ENCODE measurements at places on chromosomes 16 and 17.

GRCh38 chr17:42348104-42348503 is 40.1 kb downstream of the STAT3 start:
- no peak for DNase-seq

- peak; percentile 62 for DNase-seq
Measured at GRCh38 chr17:1055751-1056645, 59.1 kb downstream of the TIMM22 start.

- DNase-seq, result no peak
Measured at GRCh38 chr16:79163691-79164387, 436.7 kb downstream of the MAF start.

- peak; percentile 58 for DNase-seq
Measured at GRCh38 chr16:23863511-23864422, 28.0 kb downstream of the PRKCB start.

DNA sequence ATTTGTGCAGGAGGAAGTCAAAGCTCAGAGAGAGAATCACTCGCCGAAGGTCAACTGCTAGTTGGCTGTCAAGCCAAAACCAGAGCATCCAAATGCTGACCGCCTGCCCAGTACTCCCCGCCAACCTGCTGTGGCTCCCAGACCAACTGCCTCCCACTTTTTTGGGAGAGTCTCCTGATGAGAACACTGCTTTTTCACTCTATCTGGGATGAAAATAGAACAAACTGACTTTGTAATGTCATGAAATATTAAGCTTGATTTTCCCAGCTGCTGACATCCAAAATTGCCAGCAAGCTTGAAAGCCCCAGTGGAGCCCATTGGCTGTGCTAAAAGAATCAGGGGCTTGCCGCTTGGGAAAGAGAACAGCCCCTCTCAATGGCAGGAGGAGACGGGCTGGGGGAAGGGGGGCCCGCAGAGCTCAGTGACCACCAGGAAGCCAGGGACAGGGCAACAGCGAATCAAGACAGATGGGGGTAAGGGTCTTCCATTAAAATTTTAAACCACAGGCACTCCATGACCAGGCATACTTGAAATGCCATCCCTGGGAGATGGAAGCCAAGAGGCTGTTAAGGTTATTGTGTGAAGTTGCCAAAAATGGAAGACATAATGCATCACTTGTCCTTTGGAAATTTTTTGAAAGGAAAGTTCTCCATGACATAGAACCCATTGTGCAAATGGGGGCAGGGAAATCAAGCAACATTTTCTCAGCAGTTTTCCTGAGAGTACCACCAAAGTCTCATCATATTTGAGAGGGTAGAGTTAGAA is 125.7 kb upstream of the CDH5 start:
- no peak for DNase-seq

DNA sequence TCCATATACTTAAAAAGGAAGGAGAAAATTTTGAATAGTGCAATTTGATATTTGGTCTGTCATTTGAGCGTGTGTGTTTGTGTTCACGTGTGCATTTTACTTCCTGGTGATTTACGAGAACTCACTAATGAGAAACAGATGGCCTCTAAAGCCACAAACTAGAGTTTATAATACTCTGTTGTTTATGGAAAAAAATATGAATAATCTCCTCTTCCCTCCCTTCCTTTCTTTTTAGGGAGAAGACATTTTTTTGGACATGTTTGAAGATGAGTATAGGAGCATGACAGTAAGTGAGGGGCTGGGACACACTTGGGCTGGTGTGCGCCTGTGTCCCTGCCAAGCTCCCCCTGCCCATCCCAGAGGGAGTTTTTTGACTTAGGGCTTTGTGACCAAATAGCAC is 102.7 kb downstream of the CLEC16A start:
- no peak for DNase-seq

DNA sequence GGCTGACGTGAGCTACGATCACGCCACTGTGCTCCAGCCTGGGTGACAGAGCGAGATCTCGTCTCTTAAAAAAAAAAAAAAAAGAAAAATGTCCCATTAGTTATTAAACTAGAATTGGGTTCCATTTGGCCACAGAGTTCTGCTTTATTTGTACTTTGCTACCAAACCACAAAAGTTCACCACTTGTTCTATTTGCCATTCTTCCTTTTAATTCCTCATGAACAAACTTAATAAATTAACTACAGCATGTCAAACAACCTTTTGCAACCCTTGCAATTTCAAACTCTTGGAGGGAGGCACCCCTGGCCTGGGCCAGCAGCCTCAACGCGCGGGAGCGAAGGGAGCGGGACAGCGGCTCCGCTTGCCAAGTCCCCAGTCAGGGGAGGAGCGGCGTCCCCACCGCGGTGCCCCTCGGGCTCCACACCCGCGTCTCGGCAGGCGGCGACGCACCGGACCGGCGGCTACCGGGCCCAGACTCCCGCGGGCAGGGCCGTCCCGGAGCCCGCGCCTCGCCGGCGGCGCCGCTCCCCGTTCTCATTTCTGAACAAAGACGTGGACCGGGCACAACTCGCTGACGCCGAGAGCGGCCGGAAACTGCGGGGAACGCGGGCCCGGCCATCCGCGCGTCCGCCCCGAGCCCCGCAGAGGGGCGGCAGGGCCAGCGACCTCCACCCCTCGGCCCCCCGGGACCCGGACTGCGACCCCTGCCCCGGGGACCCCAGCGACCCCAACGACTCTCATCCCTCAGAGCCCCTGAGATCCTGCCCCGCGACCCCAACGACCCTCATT is 775 bp downstream of the CYTH1 start:
- peak; percentile 60 for DNase-seq

DNA sequence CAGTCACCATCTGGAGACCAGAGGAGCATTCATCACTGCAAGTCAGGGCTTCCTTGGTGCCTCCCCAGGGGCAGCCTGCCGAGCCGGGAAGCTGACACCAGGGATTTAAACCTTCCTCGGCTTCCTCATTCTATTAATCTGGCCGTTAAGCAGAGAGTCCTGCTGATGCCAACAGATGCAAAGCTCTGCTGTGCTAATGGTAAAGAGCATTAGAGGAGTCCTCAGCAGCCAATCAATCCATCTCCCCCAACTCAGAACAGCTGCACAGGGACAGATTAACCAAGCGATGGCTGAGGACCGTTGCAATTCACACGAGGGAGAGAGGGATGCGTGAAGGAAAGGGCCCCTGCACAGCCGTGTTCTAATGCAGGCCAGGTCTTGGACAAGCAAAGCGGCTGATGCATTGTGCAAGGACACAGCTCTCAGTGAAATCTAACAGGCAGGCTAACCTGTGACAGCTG is 116.6 kb downstream of the XYLT1 start:
- no peak for DNase-seq

GRCh38 chr16:10876315-10876714 is 687 bp upstream of the CIITA start:
- no peak for DNase-seq

GRCh38 chr17:40349895-40350688 is 14.4 kb downstream of the GJD3 start:
- DNase-seq, result no peak

DNA sequence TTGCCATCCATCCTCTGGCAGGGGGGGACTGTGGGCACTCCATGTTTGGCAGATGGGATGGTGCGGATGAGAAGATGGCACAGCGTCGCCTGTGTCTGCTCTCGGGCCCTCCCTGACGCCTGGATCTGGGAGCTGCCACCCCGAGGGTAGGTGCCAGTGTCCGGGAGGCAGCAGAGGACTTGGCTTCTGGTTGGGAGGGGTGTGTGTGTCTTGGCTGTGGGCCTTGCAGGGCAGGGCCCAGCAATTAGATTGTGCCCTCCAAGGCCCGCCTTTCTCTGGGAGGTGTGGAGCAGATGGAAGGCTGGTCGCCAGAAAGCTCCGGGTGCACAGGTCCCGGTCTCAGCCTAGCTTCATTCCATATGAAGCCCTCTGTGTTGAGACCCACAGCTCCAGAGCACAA is 1.4 kb downstream of the RAP1GAP2 start:
- DNase-seq, result no peak

- DNase-seq, result no peak
Measured at GRCh38 chr17:66625311-66625767, 209.6 kb upstream of the CACNG5 start.

DNA sequence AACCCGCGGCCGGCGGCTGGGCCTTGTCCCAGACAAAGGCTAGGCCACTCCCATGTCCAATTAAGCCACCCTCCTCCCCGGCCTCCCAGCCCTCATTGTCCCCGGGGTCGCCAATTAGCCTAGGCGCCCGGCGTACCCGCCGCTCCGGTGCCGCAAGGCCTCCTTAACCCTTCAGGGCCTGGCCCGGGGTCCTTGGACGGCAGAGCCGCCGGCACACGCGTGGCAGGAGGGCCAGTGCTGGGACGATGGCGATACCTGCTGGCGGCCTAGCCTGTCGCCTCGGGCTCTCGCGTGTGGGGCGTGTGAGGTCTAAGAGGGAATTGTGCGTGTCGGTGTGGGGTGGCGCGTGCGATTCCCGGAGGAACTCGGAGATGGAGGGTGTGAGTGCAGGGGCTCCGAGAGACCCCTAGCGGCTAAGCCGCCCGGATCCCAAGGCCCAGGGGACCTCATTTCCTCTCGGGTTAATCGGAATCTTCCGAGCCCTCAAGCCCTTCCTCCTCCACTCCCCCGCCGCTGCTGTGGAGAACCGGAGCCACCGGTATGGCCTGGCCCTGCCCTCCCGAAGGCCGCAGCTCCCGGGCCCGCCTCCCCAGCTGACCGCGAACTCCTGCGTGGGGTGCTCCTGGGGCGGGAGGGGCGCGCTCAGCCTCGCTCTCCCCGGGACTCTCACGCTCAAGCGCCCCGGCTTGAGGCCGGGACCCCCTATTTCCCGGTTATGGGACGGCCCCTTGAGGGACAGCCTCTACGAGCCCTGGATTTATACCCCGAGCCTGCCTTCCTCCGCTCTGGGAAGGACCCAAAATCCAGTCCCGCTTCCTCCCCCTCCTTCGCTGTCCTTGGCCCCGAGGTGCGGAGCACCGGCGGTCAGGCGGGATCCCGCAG is 11.9 kb downstream of the TBX2 start:
- DNase-seq, result no peak

GRCh38 chr17:58756246-58757161 is 850 bp downstream of the PPM1E start:
- DNase-seq, result no peak

DNA sequence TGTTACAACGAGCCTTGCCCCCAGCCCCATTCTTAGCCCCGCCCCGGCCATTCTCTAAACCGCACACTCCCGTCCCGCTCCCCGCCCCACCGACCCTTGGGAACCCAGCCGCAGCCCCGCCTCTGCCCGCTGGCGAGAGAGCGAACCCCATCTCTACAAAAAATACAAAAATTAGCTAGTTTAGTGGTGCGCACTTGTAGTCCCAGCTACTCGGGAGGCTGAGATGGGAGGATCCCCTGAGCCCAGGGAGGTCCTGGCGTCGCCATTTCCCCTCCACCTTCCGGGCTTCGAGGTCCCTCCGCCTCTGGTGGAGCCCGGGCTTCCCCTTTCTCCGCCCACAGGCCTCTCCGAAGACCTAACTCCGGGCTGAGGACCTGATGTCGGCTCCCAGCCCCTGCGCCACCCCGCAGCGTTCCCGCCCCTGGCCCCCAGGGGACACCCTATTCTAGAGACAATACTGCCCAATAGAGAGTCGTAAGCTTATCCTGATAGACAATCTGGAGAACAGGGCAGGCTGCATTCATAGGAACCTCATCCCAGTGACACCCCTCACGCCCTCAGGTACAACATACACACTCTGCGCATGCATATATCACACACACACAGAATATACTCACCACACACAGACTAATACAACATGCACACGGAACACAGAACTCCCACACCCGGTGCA is 480 bp upstream of the PROCA1 start:
- peak; percentile 73 for DNase-seq

DNA sequence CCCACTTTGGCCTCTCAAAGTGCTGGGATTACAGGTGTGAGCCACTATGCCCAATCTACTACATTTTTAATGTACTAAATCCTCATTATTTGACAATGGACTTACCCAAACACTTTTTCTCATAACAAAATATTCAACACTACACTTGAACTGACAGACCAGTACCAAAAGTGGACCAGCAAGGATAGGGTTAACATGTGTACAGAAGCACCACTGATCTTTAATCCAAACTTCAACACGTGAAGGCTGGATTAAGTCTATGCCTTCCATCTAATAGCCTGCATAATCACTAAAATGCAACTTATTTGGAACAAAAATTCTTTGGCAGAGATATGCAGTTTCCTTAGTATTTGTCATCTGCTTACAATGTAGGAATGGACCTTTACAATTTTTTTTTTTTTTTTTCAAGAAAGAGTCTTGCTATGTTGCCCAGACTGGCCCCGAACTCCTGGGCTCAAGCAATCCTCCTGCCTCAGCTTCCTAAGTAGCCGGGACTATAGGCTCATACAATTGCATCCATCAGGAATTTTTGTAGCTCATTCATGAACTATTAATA is 60.0 kb upstream of the BCAR1 start:
- no peak for DNase-seq

- DNase-seq, result no peak
Measured at GRCh38 chr16:17776888-17777287, 306.1 kb upstream of the XYLT1 start.

DNA sequence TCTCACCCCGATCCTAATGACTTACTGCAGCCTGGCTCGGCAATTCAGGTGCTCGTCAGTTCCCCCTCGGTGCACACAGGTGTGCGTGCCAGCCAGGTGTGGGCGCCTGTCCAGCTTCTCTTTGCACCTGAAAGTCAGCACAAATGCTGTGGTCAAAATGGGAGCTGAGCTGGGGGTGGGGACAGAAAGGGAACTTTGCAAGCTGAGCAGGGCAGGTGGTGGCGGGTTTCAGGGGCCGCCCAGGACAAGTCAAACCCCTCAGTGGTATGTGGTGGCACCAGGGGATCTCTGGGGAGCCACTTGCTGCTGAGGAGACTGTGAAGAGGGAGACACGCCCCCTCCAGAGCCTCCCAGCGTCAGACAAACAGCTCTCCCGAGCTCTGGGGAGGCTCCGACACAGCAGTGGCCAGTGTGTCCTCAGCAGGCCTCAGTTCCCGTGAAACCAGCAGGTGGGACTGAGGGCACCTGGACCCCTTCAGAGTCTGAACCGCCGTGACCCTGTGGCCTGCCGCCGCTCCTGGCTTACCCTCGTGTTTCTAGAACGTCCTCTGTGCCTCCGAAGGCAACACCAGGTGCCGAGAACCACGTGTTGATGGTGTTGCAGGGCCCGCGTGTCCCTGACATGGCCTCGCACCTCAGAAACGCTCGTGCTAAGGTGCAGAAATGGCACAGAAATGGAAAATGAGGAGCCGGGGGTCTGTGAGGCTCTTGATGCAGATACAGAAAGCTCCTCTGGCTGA is 233.5 kb upstream of the TNRC6C start:
- peak; percentile 11 for DNase-seq

- no peak for DNase-seq
Measured at GRCh38 chr17:75010683-75011400, 1.6 kb upstream of the MRPL58 start.

DNA sequence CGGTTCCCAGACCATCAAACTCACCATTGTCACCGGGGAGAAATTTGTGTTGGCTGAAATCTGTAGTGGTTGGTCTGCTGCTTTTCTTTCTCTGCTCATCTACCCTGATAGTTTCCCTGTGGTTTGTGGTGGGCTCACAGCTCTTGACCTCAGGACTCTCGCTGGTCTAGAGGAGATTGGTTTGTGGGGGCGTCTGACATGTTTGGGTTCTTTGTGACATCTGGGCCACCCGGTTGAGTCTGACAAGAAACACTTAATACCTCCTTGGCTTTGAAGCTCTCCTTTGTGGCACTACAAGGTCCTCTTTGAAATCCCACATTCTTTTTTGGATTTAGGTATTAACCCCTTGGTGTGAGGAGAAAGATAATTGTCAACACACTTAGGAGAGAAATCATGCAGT is 662.0 kb downstream of the WWOX start:
- DNase-seq, result no peak

GRCh38 chr16:11316331-11317015 is 28.8 kb upstream of the RMI2 start:
- no peak for DNase-seq

- no peak for DNase-seq
Measured at GRCh38 chr17:50787106-50787505, 19.8 kb upstream of the ANKRD40CL start.

- DNase-seq, result no peak
Measured at GRCh38 chr17:71287071-71287823, 833.6 kb upstream of the SOX9 start.
